ENCODE measurements at places on chromosomes 16 and 17. TPM values are rescaled to one million over a fixed set of nuclear protein-coding genes. Genes with fewer than 3 reads are reported as not detected.

GRCh38 chr17:17724307-17725010, 43.2 kb downstream of the RAI1 start:
- peak overlapping the region; percentile 44 for H3K4me3 ChIP-seq
- H3K27me3 ChIP-seq = no peaks in the 10 kb centered on the region
- H3K27ac ChIP-seq = peak overlapping the region; percentile 67
- DNase-seq = no peak

The TBC1D3E gene
- not detected for total RNA-seq

- DNase-seq = no peak
- no peaks in the 10 kb centered on the region for H3K27me3 ChIP-seq
- no peak overlapping the region for H3K4me3 ChIP-seq
- H3K4me1 ChIP-seq = no peaks in the 10 kb centered on the region
These were observed 732.5 kb upstream of the RBFOX1 start for GRCh38 chr16:6600167-6600566.

DNA sequence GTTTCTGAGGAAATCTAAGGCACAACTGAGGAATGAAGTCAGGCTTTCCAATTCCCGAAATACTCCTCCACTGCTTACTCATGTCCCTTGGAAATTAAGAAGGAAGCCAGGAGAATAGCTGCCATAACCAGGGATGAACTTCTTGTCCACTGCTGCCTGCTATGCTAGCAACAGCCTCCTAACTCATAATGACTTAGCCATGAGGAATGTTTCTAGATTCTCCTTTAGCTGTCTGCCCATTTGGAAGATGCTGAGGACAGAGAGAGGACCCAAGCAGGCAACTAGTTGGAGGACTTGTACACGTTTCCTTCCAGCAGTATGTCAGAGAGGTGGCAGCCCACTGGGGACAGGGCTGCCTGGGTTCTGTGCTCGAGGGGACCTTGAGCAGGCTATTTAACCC, 939 bp upstream of the CCL2 start:
- no peak for DNase-seq
- peak overlapping the region; percentile 73 for H3K27ac ChIP-seq
- H3K4me1 ChIP-seq = no peaks in the 10 kb centered on the region
- H3K27me3 ChIP-seq = no peaks in the 10 kb centered on the region
- peak overlapping the region; percentile 51 for H3K4me3 ChIP-seq

- no peak for DNase-seq
- H3K27me3 ChIP-seq = no peaks in the 10 kb centered on the region
- no peak within 1 kb of the TSS for H3K4me3 ChIP-seq
- H3K27ac ChIP-seq = no peak within 1 kb of the TSS
- no peaks in the 10 kb centered on the region for H3K36me3 ChIP-seq
- H3K4me1 ChIP-seq = no peaks in the 10 kb centered on the region
These were observed at the start of gene TNFRSF13B for GRCh38 chr17:16971458-16972338. TSS of gene TNFRSF13B (minus strand) at chr17:16972118. CDS start at chr17:16972075, 43 bp downstream.

GRCh38 chr17:35514564-35514963, 22.9 kb downstream of the SLFN12L start:
- peaks cover 4% of the 10 kb centered on the region for H3K27me3 ChIP-seq
- no peaks in the 10 kb centered on the region for H3K36me3 ChIP-seq
- no peak overlapping the region for H3K4me3 ChIP-seq
- no peak overlapping the region for H3K27ac ChIP-seq
- no peaks in the 10 kb centered on the region for H3K4me1 ChIP-seq

DNA sequence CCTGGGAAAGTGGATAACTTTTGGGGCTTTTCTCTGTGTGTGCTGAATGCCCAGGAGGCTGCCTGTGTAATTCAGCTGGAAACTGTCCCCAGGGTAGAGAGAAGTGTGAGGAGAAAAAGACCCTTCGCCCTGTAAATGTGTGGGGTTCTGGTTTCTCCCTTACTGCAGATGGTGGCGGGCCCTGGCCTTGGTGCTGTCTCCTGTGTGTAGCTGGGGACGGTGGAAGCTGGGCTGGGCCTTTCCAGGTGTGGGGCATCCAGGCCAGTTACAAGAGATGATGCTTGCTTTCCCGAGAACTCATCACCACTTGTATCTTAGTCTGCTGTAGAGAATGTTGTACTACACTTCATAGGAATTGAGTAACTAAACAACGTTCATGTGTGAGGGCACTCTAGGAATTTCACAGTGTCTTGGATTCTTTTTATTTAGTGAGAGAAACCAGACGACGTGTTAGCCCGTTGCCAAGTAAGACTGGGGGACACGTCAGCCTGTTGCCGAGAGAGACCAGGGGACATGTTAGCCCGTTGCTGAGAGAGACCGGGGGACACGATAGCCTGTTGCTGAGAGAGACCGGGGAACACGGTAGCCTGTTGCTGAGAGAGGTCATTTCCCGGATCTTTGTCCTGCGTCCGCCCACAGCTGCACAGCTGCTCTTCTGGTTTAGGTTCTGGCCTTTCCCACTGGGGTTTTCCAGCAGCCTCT, 43.1 kb downstream of the TBCD start:
- H3K27me3 ChIP-seq = no peaks in the 10 kb centered on the region
- no peaks in the 10 kb centered on the region for H3K4me1 ChIP-seq
- no peak overlapping the region for H3K4me3 ChIP-seq
- H3K27ac ChIP-seq = no peak overlapping the region
- no peak for DNase-seq

- H3K27ac ChIP-seq = peak overlapping the region; percentile 95
- DNase-seq = peak; percentile 100
- H3K36me3 ChIP-seq = no peaks in the 10 kb centered on the region
- H3K4me1 ChIP-seq = no peaks in the 10 kb centered on the region
These were observed 3.4 kb downstream of the MAP2K3 start for GRCh38 chr17:21287703-21288449.

DNA sequence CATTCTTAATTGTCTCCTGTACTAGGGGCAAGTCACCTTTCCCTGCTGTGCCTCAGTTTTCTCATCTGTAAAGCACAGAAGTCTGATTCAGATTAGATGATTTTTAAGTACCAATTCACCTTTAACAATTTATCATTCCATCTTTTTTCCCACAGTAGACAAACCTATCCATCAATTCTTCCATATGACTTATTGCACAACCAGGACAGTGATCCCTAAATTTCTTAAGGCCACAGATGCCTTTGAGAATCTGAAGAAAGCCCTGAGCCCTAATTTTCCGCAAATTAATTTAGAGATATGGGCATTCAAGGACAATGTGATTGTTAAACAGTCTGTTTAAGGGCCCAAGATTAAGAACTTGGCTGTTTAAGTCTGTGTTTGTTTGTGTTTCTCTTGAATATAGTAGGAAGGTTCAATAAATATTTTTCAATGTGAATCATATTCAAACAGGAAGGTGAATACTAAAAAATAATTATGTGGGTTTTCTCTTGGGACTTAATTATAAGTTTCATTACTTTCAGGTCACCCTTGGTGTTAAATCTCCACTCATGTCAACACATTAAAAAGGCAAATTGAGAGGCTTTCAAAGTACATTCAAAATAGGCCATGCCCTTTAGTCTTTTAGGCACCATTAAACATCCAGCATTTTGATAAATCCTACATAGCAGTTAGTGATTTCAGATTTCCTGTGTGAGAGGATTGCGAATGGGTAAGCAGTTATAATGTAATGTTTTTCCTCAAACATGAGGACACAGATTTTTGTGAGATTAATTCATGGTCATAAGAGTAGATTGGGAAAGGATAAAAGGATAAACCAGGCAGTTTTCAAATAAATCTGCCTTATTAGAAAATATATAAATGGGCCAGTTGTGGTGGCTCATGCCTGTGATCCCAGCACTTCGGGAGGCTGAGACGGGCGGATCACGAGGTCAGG, 34.9 kb upstream of the MMD start:
- no peak for DNase-seq
- H3K27me3 ChIP-seq = no peaks in the 10 kb centered on the region
- H3K36me3 ChIP-seq = no peaks in the 10 kb centered on the region

DNA sequence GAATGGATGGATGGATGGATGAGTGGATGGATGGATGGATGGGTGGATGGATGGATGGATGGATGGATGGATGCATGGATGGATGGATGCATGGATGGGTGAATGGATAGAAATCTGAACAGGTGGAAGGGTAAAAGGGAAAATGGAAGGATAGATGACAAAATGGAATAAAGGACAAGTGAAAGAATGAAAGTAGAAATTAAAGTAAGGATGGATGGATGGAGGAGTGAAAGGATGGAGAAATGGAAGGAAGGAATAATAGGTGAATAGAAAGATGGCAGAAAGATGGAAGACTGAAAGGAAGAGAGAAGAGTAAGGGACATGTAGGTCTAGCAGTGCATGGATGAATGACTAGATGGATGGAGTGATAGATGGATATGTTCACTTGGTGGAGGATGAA, 29.9 kb downstream of the VWA3A start:
- H3K27me3 ChIP-seq = no peaks in the 10 kb centered on the region
- no peak for DNase-seq
- no peak overlapping the region for H3K4me3 ChIP-seq
- no peaks in the 10 kb centered on the region for H3K36me3 ChIP-seq

DNA sequence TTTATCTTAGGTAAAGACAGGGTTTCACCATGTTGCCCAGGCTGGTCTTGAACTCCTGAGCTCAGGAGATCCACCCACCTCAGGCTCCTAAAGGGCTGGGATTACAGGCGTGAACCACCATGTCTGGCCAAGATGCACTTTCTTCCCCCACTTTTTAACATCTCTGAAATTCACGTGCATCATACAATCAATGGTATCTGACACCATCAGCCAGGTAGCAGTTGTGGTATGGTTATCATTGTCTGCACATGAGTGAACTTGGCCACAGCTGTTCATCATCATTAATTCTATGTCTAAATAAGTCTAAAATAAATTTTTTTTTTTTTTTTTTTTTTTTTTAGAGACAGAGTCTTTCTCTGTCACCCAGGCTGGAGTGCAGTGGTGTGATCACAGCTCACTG, 34.2 kb upstream of the MYLK3 start:
- no peak for DNase-seq
- no peaks in the 10 kb centered on the region for H3K4me1 ChIP-seq
- no peak overlapping the region for H3K27ac ChIP-seq
- H3K4me3 ChIP-seq = no peak overlapping the region
- H3K27me3 ChIP-seq = no peaks in the 10 kb centered on the region

The CASKIN1 gene
- 3.5 TPM for total RNA-seq

DNA sequence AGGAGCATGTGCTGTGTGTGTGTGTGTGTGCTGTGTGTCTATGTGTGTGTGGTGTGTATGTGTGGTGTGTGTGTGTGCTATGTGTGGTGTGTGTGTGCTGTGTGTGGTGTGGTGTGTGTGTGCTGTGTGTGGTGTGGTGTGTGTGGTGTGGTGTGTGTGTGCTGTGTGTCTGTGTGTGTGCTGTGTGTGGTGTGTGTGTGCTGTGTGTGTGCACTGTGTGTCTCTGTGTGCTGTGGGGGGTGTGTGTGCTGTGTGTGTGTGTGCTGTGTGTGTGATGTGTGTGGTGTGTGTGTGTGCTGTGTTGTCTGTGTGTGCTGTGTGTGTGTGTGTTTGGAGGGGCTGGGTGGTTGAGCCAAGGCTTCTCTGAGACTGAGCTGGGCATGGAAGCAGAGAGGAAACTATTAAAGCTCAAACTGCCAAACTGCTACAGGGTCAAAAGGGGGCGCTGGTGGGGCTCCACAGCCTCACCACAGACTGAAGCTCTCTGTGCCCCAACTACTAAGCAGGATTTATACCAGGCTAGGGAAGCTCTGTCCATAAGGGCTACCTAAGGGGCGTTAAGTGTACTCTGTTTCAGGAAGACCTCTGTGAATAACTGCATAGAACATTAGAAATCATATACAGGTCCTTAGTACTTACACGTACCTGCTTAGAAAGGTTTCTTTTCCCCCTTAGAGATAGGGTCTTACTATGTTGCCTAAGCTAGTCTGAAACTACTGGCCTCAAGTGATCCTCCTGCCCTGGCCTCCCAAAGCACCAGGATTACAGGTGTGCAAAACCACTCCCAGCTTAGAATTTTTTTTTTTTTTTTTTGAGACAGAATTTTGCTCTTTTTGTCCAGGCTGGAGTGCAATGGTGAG, 27.8 kb upstream of the GHDC start:
- H3K27ac ChIP-seq = no peak overlapping the region
- H3K36me3 ChIP-seq = peaks cover 47% of the 10 kb centered on the region
- no peaks in the 10 kb centered on the region for H3K27me3 ChIP-seq
- H3K4me3 ChIP-seq = no peak overlapping the region
- DNase-seq = no peak
- H3K4me1 ChIP-seq = no peaks in the 10 kb centered on the region

DNA sequence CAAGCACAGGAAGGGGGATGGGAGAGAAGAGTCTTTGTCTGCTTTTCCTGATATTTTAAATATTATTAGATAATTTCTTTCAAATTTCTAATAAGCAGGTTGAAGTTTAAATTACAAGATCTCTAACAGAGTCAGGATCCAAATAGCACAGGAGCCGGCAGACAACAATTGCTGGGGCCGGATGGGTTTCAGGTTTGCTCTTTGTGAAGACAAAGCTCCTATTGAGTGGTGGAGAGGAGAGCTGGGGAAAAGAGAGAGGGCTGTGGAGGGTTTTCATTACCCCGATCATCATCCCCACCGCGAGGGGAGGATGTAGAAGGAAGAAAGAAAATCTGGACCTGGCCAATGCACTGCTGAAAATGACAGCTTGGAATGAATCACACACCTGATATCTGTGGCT, 197.3 kb downstream of the SOX9 start:
- DNase-seq = no peak
- no peak overlapping the region for H3K27ac ChIP-seq
- no peaks in the 10 kb centered on the region for H3K36me3 ChIP-seq

GRCh38 chr17:3695723-3696411, at the start of gene P2RX5:
TSS of gene P2RX5 (minus strand) at chr17:3696155. CDS start at chr17:3696005, 150 bp downstream.
- peaks cover 24% of the 10 kb centered on the region for H3K4me1 ChIP-seq
- peak within 1 kb of the TSS; percentile 66 for H3K27ac ChIP-seq
- H3K36me3 ChIP-seq = no peaks in the 10 kb centered on the region
- H3K27me3 ChIP-seq = no peaks in the 10 kb centered on the region
- DNase-seq = no peak

DNA sequence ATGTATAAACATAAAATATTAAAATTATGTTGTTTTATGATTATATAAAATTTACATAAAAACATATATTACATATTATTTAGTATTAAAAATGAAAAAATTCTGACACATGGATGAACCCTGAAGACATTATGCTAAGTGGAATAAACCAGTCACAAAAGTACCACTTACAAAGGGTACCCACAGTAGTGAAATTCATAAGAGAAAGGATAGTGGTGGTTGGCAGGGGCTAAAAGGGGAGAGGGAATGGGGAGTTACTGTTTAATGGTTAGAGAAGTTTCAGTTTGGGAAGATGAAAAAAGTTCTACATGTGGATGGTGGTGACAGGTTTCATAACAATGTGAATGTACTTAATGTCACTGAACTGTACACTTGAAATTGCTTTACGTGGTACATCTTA, 41.4 kb downstream of the FBXL20 start:
- H3K36me3 ChIP-seq = no peaks in the 10 kb centered on the region
- H3K4me1 ChIP-seq = peaks cover 27% of the 10 kb centered on the region
- H3K27ac ChIP-seq = no peak overlapping the region
- H3K27me3 ChIP-seq = no peaks in the 10 kb centered on the region
- no peak for DNase-seq
